Endodermal cell (in vitro differentiated cells): ENCODE measurements at places on chromosomes 11 and 22.
A peak's percentile ranks its signal among the peaks of the same experiment; 100 is the strongest.

GRCh38 chr11:112129656-112130055, 34.2 kb downstream of the IL18 start:
- no peaks in the 10 kb centered on the region for H3K27me3 ChIP-seq
- no peaks in the 10 kb centered on the region for H3K4me1 ChIP-seq
- no peaks in the 10 kb centered on the region for H3K36me3 ChIP-seq
- no peak overlapping the region for H3K4me3 ChIP-seq
- DNase-seq = no peak

GRCh38 chr22:25281675-25282345, 62.4 kb downstream of the CRYBB2 start:
- DNase-seq = peak; percentile 68
- H3K27ac ChIP-seq = no peak overlapping the region
- H3K4me3 ChIP-seq = peak overlapping the region; percentile 83
- no peaks in the 10 kb centered on the region for H3K36me3 ChIP-seq

DNA sequence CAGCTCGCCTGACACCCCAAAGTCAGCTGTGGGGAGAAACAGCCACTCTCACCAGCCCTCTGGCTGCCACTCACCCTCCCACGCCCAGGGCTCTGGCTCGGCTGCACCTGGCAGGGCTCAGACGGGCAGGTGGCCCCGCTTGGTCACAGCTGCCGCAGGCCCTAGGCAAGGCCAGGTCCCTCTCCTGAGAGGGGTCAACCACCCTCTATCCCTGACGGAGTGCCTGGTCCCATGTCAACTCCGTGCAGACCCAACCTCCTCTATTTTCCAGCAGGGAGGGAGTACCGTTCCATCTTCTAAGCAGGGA, 1.9 kb downstream of the MAP4K2 start:
- H3K4me3 ChIP-seq = no peak overlapping the region
- no peaks in the 10 kb centered on the region for H3K27me3 ChIP-seq
- no peaks in the 10 kb centered on the region for H3K4me1 ChIP-seq
- no peak for DNase-seq
- no peak overlapping the region for H3K27ac ChIP-seq
- peaks cover 29% of the 10 kb centered on the region for H3K36me3 ChIP-seq

DNA sequence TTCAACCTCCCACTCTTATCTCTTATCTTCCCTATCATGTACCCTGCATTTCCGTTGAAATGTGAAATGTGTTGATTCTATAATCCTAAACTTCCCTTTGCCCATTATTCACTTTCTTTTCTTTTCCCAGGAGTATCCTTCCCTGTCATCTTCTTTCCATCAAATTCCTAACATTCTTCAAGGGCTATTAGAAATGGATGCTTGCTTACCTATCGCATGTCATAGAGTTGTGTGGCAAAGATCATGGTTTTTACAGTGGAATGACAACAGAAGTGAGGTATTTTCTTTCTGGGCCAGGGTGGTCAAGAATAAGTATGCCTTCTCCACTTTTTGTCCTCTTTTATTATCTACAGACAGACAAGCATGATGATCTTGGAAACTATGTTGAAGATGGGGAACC, 124.4 kb upstream of the SLC5A12 start:
- H3K4me1 ChIP-seq = no peaks in the 10 kb centered on the region
- no peaks in the 10 kb centered on the region for H3K36me3 ChIP-seq
- no peaks in the 10 kb centered on the region for H3K27me3 ChIP-seq
- H3K27ac ChIP-seq = no peak overlapping the region
- no peak overlapping the region for H3K4me3 ChIP-seq

- no peaks in the 10 kb centered on the region for H3K4me1 ChIP-seq
- no peaks in the 10 kb centered on the region for H3K36me3 ChIP-seq
- DNase-seq = no peak
- no peak overlapping the region for H3K27ac ChIP-seq
- H3K27me3 ChIP-seq = peaks cover 8% of the 10 kb centered on the region
These were observed 279.9 kb downstream of the KIRREL3 start for GRCh38 chr11:126720539-126721235.

- H3K27me3 ChIP-seq = no peaks in the 10 kb centered on the region
- DNase-seq = no peak
These were observed at the start of gene MYO18B for GRCh38 chr22:25741692-25742626. MYO18B (plus strand) TSS chr22:25742188; CDS start chr22:25761093, 18,905 bp downstream.
